ENCODE measurements at places on chromosomes 4 and X.

- no peak for DNase-seq
Measured at GRCh38 chr4:5069901-5070300, 18.6 kb downstream of the STK32B start.

DNA sequence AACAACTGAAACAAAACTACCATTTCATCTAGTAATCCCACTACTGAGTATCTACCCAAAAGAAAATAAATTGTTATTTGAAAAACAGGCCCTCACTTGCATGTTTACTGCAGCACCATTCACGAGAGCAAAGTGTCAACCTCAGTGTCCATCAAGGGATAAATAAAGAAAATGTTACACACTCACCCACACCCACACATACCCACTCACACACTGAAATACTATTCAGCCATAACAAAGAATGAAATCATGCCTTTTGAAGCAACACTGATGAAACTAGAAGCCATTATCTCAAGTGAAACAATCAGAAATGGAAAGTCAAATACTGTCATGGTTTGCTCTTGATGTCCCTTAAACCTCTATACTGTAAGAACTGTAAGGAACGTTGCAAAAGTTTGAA is 44.8 kb upstream of the CLNK start:
- DNase-seq = no peak

GRCh38 chr4:142959173-142959572 is 113.1 kb upstream of the INPP4B start:
- no peak for DNase-seq

GRCh38 chr4:113701169-113701568 is 60.4 kb downstream of the CAMK2D start:
- DNase-seq = no peak

DNA sequence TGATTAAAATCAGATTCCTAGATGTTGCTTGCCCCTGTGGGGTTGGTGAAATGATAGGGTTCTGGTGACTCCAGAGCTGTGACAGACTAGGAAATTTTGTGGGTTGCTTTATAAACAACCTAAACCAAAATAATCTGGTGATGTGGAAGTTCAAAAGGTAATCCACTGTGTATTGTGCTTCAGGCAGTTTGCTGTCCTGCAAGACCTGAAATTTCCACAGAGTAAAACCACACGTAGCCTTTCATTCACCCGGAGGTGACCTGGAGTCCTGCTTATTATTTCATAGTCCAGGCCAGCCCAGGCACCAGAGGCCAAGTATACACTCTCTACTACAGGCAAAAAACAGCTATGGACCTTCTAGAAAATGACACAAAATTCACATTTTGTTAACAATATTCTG is 114.6 kb upstream of the CBR4 start:
- DNase-seq = no peak

DNA sequence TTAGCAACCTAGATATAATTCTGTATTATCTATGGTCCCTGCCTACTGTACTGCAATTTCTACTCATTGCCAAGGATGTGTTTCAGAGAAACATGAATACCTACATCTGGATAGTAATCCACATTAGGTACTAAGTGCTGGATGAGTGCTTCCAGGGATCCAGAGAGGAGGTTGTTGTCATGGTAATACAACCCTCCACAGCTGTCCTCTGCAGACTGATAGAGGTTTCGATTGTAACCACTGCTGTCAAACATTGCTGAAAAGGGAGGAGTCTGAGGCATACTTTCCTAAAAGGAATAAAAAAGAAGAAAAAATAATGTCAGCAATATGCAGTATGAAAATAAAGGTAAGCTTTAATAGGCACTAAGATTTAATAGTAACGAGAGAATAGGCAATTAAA is 12.5 kb downstream of the RASGEF1B start:
- DNase-seq = no peak

- no peak for DNase-seq
Measured at GRCh38 chr4:16516796-16517439, 290.6 kb upstream of the TAPT1 start.

DNA sequence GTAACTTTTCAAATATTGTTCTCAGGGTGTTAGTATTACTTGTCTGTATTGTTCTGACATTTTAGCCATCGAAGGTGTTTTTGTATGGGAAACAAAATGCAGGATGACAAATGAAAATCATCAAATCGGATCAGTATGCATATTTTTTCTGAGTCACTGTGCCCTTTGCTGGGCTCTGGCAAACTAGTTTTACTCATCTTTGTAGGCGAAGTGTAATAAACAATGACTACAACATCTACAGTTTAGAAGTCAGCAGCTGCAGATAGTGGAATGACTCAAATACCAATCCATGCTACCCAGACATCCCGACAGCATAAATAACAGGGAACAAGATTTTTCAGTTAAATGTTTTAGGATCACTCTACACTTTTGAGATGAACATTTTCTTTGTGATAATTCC is 557.3 kb upstream of the TENM3 start:
- no peak for DNase-seq

- peak; percentile 55 for DNase-seq
Measured at GRCh38 chrX:53284684-53285447, 3.5 kb upstream of the IQSEC2 start.

DNA sequence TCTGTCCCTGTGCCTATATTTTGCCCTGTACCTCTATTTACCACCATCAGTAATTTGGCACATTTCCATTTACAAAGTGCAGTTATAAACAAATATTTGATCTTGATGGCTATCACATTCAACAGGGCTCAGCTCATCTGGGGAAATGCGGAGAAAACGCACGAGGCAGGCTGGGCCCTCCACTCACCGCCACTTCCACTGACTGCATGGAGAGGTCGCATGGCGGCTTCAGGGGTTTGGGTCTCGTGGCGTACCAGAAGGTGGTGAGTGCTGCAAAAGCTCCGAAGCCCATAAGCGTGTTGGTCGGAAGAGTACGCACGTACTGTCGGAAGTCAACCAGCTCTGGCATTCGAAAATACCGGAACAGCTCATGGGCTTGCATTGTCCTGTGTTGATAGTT is 22.6 kb downstream of the ACSL1 start:
- no peak for DNase-seq

DNA sequence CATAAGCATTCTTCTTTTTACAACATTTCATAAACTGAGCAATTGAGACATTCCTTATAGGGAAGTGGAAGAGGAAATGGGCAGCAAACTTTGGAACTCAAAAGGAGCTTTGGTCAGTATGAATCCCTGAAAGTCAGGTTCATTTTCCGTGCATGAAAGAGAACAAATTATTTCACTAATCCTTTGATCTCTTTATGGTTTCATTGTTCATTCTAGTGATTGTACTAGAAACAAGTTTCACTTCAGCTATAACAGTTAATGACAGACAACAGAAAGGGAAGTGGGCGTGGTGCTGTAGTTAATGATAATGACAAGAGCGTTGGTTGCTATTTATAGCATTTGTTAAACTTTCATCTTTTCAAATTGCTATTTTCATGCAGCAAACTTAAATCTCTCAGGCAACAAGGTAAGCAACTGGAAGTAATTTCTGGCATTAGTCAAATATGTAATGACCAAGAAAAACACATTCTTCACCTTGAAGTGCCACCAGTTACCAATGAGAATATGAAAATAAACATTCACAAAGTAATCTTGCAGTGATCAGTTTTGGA is 98.4 kb downstream of the AREG start:
- no peak for DNase-seq

- DNase-seq = no peak
Measured at GRCh38 chr4:143358419-143358818, 21.7 kb downstream of the GAB1 start.

GRCh38 chrX:132217203-132218073 is 1.8 kb downstream of the RAP2C start:
- peak; percentile 76 for DNase-seq

DNA sequence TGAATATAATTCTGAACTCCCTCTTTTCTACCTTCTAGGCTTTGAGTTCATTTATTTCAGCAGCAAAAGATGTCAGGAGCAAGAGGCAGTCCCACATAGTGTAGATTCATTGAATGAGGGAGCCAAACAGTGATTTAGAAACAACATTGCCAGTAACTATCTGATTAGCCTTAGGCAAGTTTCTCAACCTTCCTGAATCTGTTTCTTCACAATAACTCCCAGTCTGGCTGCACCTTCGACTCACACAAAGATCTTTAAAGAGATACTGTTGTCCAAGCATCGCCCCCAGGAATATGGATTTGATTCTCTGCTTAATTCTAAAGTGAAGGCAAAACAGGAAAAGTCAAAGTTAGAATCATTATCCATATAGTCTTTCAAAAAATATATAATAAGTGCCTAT is 1026.2 kb downstream of the DMD start:
- no peak for DNase-seq

DNA sequence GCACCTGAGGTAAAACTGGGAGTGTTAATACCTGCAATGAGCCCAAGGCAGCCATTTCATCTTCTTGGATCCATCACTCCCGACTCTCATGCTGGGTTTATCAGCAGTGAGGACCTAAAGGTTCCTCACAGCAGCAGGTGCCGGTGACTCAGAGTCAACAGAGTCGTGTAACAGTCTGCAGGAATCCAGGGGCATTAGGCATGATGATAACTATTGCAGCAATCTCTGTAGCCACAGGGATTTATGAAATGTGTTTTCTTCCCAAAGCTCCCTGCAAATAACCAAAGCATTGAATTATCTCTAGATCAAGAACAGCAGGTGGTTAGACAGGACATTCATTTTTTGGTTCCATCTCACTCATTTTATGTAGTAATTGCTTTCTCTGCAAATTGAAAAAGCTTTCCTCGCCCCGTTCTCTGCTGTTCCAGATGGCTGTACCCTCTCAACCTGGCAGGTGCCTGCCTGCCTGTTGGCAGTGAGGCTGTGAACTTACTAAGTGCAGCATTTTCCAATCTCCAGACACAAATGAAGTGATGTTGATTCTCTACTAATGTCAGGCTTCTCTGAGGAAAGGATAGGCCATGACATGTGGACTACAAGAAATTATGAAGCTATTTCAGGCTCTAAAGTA is 48.1 kb upstream of the TSPAN7 start:
- DNase-seq = no peak

GRCh38 chr4:170001745-170002267 is 24.4 kb downstream of the MFAP3L start:
- DNase-seq = no peak

- no peak for DNase-seq
Measured at GRCh38 chrX:13688384-13688957, 457 bp upstream of the RAB9A start.

- DNase-seq = no peak
Measured at GRCh38 chr4:93317057-93317456, 511.5 kb upstream of the ATOH1 start.

GRCh38 chr4:109365939-109366338 is 63.5 kb upstream of the COL25A1 start:
- DNase-seq = no peak

GRCh38 chrX:109155161-109155560 is 326.7 kb downstream of the GUCY2F start:
- no peak for DNase-seq

GRCh38 chrX:133297284-133297683 is 79.1 kb upstream of the TFDP3 start:
- DNase-seq = no peak

- DNase-seq = no peak
Measured at GRCh38 chr4:153755186-153755585, 4.6 kb downstream of the RNF175 start.
